ENCODE measurements at places on chromosomes 4 and X.

DNA sequence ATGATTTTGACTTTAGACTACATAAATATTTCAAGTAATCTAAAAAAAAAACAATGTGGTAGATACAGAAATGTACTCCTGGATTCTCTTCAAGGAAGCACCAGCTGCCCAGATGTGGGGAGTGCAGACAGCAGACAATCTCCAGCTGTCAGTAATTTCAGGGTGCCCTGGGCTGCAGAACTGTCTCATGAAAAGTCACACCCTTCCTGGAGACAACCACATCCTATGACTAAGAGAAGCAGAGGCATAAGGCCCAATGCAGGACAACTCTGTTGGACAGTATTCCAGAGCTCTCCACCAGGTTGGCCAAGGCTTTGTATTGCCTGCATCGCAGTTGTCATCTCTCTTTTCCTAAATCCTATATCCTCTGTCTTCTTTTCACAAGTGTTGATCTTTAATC, 34.4 kb upstream of the BLTP1 start:
- DNase-seq = no peak

- no peak for DNase-seq
Observed at GRCh38 chr4:55561889-55562288, 15.2 kb upstream of the CLOCK start.

DNA sequence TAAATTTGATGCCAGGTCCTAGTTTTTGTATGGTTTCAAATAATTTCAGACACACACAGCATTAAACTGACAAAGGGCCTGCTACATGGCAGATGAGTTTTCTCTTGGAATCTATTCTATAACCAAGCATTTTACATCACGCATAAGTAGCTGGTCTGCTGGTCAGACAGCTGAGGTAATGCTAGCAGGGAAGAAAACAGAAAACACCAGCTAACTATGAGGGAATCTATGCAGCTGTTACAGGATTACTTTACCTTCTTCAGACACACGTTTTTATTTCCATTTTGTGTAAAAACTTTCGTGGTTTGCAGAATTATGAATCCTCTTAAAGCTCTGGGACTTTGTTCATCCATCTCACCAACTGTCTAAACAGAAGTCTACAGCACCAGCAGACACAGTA, 42.0 kb downstream of the MFAP3L start:
- no peak for DNase-seq

GRCh38 chr4:53694666-53695065, 103.4 kb upstream of the LNX1 start:
- no peak for DNase-seq

GRCh38 chrX:47168495-47169073, 23.6 kb downstream of the RBM10 start:
- DNase-seq = no peak

GRCh38 chrX:109187473-109188168, 294.3 kb downstream of the GUCY2F start:
- DNase-seq = no peak

DNA sequence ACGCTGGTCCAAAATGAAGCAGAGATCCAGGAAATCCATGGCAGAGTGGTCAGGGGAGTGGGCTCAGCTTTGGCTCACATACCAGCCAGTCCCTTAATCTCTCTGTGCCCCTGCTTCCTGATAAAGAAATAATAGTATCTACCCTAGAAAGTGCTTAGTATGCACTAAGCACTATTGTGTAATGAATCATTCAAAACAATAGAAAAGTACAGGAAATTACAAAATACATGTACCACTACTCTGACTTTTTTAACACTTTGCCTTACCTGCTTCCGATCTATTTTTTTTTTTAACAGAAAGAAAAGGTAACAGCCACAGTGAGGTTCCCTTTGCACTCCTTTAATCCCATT, 49.9 kb downstream of the TBC1D9 start:
- no peak for DNase-seq

DNA sequence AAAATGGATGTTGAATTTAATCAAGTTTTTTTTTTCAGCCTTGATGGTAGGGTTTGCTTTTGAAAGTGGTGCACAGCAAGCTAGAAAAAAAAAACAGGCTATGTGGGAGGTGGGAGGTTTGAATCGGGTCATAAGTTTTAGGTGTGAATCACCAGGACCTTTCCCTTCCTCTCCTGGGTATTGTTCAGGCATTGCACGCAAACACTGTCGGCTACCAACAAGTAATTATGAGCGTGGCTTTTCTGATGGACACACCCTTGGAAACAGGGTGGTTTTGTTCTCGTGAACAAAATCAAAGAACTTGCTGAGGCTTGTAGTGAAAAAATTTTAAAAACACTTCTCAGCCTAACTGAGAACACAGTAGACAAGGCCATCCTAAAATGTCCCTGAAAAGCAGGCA, 18.1 kb downstream of the PIR start:
- no peak for DNase-seq

GRCh38 chr4:7335344-7336066, 99.2 kb downstream of the PSAPL1 start:
- DNase-seq = peak; percentile 77

- no peak for DNase-seq
Observed at GRCh38 chrX:40933132-40933705, 152.0 kb upstream of the USP9X start.

- no peak for DNase-seq
Observed at GRCh38 chr4:80116516-80116915, 43.5 kb upstream of the ANTXR2 start.

DNA sequence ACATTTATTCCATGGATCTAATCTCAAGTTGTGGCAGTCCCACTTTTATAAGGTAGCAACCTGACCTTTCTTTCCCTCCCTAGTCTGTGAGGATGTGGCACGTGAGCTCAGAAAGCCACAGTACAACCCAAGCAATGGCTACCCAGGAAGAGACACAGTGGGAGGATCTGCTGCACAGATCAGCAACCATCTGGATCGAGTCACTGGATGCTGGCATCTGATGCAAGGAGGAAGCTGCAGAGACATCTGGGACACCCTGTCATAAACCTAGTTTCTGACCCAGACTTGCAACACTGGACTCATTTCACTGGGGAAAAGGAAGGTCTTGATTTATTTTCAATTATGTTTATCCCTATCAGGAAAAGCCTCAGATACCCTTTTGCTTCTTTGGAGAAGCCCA, 327.1 kb downstream of the PAPSS1 start:
- DNase-seq = no peak

- DNase-seq = no peak
Observed at GRCh38 chrX:71100581-71101505, 5.2 kb downstream of the FOXO4 start.

DNA sequence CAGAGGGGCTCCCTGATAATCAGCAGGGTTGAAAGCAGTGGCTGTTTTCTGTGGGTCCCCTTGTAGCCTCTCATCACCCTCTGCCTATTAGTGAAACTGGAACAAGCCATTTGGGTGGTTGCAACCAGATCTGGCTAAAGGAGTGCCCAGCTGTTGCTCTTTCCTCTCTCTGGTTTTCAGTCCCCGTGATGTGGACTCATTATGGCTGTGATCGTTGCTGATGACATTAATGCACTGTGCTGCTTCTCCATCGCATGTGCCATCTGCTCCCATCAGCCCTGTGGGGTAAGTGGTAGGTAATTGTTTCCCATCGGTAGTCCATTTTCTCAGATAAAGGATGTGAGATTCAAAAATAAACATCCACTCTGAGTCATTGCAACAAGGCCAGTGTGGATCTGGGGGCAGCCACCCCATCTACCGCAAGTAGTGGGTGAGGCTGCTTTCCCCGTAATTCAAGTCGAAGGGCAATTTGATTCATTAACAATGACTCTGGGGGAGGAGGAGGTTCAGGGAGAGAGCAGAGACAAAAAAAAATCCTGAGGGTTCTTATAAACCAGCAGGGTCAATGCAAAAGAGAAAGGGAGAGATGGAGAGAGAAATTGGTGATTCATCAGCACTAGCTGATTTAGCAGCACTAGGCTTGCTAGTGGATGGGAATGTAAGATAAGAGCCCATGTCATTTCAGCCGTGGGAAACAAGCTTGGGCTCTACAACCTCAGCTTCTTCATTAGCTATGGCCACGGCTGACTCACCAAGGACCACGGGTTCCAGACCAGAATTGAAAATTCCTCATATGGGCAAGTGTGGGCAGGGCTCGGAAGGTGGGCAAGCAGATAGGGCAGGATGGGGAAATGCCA, 357.8 kb downstream of the MID1IP1 start:
- no peak for DNase-seq

- DNase-seq = no peak
Observed at GRCh38 chrX:150438165-150438564, 75.0 kb downstream of the MAMLD1 start.

Measured in activated naive CD8-positive, alpha-beta T cell treated with anti-CD3 and anti-CD28 coated beads, Interleukin-2, amount 10 ng/mL, durations not matched to agents 7 days and 5 days (primary cell).